Smooth muscle cell of the brain vasculature (primary cell): ENCODE measurements at places on chromosomes 11 and 22.

DNA sequence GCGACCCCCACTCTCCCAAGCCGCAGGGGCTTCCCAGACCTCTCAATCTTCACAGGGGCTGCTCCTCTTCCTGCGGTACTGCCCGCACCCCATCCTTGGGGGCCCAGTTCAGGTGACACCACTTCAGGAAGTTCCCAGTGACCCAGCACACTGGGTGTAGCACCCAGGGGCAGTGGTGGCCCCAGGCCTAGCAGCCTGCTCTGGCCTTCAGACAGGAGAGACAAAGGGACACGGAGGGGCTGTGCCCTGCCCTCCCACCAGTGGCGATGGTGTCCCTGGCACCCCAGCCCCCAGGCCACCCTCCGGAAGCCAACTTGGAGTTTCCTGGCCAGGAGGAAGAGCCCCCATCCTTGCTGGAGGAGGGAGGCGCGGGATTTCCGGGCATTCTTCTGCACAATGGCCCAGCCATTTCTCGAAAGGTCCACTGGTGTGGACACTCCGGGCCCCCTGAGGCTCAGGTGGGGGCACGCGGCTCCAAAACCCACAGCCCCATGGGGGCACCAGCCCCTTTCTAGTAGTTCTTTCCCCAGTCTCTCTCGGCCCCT lies 978 bp upstream of the CLDN5 start:
- DNase-seq, result no peak

GRCh38 chr22:39306456-39307361 lies 12.7 kb downstream of the RPL3 start:
- no peak for DNase-seq

GRCh38 chr11:66443602-66444001 lies 5.0 kb upstream of the MRPL11 start:
- no peak for DNase-seq

DNA sequence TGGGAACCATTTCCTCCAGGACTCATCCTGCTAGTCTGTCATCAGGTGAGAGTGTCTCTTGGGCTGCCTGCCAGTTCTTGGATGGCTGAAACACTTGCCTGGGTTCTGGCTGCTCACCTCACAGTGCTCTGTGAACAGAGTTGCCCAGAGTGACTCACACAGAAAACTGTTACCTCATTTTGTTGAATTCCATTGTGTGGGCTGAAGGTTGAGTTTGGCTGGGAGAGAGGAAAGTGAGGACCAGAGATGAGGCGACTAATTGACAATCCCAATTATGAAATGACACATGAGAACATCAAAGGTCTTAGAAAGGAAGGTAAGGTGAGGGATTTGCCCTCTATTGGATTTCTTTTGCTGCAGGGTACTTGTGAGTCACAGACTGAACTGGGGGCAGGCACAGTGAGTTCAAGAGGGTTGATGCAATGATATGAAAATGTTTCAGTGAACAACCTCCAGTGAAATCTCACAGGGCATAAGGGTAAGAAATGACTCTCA lies 20.2 kb upstream of the CALCB start:
- no peak for DNase-seq

GRCh38 chr22:37284126-37284804 lies 2.0 kb downstream of the CYTH4 start:
- DNase-seq, result no peak

DNA sequence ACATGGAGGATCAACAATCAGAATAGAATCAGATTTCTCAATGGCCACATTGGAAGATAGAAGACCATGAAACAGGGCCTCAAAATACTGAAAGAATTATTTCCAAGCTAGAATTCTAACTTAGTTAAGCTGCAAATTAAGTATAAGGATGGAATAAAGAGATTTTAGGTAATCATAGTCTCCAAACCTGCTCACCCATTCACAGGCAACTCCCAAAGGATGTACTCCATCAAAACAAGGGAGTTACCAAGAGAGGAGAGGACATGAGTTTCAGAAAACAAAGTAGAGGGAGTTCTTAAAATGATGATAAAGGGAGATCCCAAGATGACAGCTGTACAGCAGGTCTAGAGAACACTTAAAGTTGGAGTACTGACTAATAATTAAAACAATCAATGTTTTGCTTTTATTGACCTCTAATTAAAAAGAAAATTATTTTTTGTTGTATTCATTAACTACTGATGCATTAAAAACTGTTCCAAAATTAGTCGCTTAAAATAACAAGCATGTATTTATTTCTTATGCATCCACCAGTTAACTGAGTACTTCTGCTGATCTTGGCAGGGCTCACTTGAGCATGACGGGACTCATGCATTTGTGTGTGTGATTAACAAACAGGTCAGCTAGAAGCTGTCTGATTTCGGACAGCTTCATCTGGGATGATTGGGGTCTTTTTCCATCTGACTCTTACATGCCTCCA lies 95.6 kb downstream of the CD44 start:
- no peak for DNase-seq

DNA sequence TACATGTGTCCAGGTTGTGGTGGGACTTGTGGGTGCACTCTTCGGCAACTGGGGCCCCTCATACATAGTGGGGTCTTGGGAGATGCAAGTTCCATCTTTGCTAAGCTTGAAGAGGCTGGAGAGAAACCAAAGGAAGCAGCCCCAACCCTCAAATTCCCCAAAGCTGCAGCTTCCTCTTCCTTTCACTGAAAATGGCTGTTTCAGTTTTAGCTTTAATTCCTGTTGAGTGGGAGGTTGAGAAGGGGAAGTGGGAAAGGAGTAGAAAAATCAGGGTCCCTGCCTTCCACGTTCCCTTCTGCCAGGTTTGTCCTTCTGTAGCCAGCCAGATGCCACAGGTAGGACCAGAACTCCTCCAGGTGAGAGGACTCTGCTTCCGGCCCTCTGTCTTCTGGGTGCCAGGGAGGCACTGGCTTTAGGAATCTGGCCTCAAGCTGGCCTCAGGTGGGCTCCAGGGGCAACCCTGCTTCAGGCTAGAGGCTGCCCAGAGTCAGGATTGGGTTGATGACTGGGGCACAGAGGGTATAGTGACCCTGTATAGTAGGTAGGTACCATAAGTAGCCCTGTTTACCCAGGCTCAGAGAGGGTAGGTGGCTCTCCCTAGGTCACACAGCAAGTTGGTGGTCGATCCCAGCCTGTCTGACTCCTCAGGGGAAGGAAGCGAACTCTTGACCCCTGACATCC lies 16.2 kb downstream of the P2RY6 start:
- DNase-seq, result no peak

DNA sequence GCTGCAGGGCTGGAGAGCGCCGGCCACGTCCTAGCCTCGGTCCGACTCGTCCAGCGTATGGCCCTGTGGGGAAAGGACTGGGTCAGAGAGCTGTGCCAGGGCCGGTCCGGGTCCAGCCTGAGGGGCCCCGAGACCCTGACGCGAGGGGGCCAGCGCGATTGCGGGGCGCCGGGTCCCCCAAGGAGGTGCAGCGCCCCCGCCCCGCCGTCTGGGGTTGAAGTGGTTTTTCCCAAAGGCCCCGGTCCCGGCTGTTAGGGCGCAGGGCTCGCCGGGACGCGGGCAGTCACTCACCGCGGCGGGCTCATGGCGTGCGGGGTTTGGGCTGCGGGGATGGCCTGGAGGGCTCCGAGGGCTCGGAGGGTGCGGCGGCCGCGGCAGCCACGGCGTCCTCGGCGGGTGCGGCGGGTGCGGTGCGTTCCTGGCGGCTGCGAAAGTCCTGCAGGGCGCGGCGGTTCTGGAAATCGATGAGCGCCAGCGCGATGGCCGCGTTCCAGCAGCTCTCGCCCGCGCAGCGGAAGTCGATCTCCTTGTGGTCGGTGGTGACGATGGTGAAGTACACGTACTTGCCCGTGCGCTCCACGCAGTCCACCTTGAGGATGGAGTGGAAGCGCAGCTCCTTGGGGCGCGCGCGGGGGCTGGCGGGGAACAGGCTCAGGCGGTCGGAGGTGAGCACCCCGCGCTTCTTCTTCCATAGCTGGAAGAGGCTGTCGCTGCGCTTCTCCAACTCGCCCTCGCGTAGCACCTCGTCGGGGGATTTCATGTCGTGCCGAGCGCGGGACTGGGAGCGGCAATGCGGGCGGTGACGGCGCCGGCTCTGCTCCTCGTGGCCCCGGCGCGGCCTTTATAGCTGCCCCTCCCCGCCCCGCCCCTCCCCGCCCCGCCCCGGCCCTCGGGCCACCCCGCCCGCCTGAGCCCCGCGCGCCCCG lies at the start of gene PHLDA2:
Gene PHLDA2 (minus strand): TSS at position 816 of the 926 bp plus-strand sequence. CDS start 56 bp downstream, at position 760.
- DNase-seq, result no peak
